ENCODE measurements at places on chromosomes 1 and 21.
A peak's percentile ranks its signal among the peaks of the same experiment; 100 is the strongest.

GRCh38 chr1:201602413-201603265 is 63.7 kb downstream of the NAV1 start:
- DNase-seq, result no peak

- no peak for DNase-seq
Measured at GRCh38 chr1:228465141-228465540, 22.0 kb upstream of the RNF187 start.

- no peak for DNase-seq
Measured at GRCh38 chr1:96425382-96426129, 296.0 kb upstream of the PTBP2 start.

GRCh38 chr1:15508700-15509487 is 15.1 kb downstream of the CASP9 start:
- peak; percentile 94 for DNase-seq

- DNase-seq, result no peak
Measured at GRCh38 chr1:158199849-158200248, 19.2 kb downstream of the CD1D start.

- DNase-seq, result no peak
Measured at GRCh38 chr1:199914546-199914945, 113.0 kb upstream of the NR5A2 start.

DNA sequence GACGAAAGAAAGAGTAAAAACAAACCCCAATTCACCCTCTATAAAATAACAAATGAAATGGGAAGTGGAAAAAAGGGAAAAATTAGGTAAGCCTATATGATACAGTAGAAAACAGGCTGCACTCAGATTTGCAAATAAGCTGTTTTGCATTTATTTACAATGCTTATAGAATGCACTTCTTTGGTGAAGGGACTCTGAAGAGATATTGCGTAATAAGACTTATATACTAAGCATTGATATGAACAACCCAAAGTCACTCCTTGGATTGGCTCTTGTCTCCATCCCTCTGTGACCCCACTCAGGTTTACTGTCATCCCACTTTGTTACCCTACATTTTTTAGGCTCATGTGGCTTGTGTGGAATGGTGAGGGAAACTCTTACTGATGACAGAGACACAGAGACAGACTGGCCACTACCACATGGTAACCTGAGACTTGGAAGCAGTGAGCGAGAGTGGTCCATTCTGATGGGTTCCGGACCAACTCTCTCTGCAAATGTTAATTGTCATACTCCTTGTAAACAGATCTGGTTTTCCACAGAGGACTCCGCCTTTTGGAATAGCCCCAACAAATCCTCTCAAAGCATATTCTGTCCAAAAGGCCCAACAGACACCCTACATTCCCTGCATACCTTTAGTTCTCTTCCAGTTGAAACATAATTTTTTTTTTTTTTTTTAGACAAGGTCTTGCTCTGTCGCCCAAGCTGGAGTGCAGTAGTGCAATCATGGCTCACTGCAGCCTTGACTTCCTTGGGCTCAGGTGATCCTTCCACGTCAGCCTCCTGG is 11.0 kb downstream of the GSTM5 start:
- DNase-seq, result no peak

- DNase-seq, result no peak
Measured at GRCh38 chr1:38865112-38865715, 5.6 kb upstream of the RRAGC start.

- no peak for DNase-seq
Measured at GRCh38 chr1:211935448-211935970, 99.8 kb downstream of the INTS7 start.
